NCI-H2171 treated with DMSO at 0.1 percent for 48 hours (cell line): ENCODE measurements at places on chromosomes 11 and 22.

GRCh38 chr11:55624531-55624930 lies 10.4 kb upstream of the OR4P4 start:
- DNase-seq: no peak

GRCh38 chr11:123184531-123184930 lies 10.5 kb downstream of the CLMP start:
- no peak for DNase-seq

- no peak for DNase-seq
These were observed at the start of gene CCDC81 for GRCh38 chr11:86374586-86374985. TSS of gene CCDC81 (plus strand) at chr11:86374887. CDS start at chr11:86375164, 277 bp downstream.

DNA sequence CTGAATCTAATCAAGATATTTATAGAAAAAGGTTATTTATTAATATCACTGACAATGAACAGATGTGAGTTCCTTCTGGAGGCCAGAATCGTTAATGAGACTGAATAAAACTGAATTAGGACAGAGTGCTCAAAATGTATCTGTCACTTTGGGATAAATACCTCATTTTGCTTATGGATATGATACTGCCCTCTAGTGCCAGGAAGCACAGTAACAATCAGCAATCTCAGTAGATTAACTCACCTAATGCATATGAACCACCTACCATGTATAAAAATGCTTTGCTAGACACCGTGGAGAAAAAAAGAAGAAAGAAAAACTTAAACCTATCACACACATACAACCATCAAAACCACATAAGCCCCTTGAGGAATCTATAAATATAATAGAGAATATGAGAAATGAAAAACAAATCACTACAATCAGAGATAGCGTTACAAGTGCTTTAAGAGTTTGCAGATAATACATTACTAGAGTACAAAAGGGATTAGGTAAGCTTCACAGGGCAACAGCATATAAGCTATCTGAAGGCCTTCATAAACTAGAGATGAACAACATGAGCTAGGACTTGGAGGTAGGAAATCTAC lies 117.4 kb downstream of the SGSM3 start:
- DNase-seq: peak; percentile 39

- no peak for DNase-seq
These were observed 64.6 kb downstream of the MRTFA start for GRCh38 chr22:40571887-40572286.

GRCh38 chr22:39317084-39317774 lies 2.2 kb downstream of the RPL3 start:
- no peak for DNase-seq

GRCh38 chr11:17931595-17931994 lies 81.3 kb downstream of the SERGEF start:
- no peak for DNase-seq

GRCh38 chr22:34390400-34390799 lies 470.1 kb upstream of the LARGE1 start:
- DNase-seq: no peak

DNA sequence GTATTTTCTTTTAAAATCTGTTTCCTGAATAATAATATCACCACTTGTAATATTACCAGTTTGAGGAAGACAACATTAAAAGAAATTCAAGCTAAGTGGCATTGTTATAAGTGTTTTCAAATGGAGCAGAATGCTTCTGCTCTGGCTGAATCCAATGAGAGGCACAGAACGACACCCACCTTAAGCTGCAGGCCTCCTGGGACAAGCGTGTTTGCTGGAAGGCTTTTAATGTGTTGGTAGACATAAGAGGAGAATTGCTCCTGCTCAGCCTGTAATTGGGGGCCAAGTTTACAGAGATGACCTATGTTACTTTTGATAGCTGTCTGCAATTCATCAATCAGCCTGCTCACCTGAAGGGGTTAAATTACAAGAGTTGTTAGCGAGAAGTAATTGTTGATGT lies 242.2 kb downstream of the DCDC1 start:
- DNase-seq: no peak

DNA sequence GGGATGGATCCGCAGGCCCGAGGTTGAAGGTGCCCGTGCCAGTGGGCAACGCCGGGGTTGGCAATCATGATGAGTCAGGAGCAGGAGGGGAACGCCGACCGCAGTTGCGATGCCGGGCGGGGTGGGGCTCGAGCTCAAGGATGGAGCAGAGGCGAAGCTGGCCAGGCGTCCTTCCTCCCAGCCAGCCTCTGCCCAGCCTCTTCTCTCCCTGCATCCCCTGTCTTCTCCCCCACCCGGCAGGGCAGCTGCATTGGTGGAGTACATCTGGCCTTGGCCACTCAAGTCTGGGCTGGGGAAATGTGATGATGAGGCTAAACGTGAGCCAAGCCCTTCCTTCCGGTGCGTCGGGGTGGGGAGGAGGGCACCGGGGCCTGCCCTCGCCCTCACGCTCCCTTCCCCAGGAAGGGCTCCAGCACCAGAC lies 3.9 kb downstream of the IFITM10 start:
- no peak for DNase-seq

GRCh38 chr11:10302359-10302743 lies 2.5 kb upstream of the ADM start:
- DNase-seq: peak; percentile 3

DNA sequence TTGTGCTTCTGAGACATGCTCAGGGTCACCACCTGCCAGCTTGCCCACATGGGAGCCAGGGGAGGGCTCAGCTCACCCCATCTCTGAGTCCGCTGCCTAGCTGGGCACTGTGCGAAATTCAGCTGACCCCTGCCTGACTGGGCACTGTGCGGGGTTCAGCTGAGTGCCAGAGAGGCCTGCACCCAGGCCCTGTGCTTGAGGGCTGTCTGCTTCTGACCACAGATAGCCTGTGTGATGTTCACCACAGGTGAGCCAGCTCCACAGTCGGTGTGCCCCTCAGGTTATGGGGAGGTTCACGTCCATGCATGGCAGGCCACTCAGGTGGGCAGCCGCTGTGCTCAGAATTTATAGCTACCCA lies 84.5 kb upstream of the SUSD2 start:
- no peak for DNase-seq
